Germinal center (tissue), 1 donor: ENCODE measurements at places on chromosomes 7 and 10.

GRCh38 chr7:11213266-11213665 is 239.6 kb downstream of the PHF14 start:
- no peak for DNase-seq

DNA sequence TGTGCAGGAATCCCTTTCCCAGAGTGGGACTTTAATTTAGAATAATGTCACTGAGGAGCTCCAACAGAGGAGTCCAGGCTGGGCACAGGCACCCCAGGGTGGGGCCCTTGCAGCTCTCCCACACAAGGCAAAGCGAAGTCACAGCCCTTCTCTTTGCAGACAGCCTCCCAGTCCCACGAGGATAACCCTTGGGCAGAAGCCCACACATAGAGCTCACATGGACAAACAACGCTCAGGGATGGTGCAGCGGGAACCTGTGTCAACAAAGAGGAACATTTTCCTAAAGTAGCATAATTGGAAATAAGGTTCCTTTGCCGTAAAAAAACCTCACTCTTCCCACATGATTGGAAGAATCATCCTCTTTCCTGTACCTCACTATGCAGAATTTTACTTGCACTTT is 29.3 kb upstream of the GGCT start:
- DNase-seq = no peak

DNA sequence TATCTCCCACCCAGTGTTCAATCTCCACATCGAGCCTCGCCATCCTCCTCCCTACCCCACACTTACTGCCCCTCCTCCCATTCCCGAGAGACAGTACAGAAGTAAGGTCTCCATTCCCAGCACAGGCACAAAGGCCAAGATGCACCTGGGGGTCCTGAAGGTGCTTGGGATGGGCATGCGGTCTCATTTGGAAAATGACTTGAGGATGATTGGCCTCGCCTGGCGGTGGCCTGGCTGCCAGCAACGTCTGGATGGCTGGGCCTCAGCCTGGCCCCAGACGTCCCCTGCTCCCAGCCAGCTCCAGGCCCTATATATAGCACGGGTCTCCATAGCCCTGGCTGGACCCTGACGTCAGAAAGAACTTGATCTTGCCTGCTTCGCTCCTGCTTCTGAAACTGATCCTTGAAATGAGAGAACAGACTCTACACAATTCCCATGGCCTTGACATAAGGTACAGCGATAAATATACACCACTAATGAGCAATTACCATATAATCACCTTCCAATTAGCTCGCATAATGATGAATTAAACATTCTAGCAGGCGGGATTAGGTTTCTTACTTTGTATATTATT is 11.8 kb downstream of the EMX2 start:
- no peak for DNase-seq

DNA sequence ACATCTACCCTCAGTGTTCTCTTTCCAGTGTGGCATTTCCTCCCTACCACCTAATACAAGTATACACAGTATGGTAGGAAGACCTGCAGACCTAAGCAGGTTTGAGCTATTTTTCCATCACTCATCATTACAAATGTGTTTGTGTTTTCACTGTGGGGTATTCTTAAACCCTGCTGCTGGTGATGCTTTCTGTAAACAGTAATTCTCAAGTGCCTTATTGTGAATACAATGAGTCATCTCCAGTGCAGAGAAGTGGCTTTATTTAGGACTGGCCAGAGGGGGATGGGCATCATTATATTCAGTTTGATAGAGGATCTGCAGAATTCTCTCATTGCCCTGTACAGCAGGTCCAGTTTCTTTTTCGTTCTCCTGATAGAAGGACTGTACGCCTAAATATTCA is 63.7 kb downstream of the GRM8 start:
- no peak for DNase-seq

DNA sequence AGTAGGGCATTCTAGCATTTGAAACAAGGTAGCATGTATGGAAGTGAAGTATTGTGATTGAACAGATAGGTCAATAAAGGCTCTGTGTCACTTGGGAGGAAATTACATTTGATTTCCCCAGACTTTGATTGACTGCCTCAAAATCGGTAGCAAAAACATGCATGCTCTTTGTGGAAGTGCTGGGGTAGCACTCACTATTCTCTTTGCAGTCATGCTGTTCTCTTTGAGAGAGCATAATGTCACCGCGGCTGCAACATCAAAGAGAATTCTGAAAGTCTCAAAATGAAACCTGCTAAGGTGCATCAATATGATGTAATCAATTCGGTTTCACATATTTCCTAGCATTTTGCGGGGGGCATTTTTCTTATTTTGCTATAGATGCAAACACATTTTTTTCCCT is 64.2 kb downstream of the ARMC3 start:
- no peak for DNase-seq

GRCh38 chr7:98289333-98289875 is 7.9 kb downstream of the BRI3 start:
- DNase-seq = no peak

- no peak for DNase-seq
Measured at GRCh38 chr10:99551158-99551557, 18.4 kb downstream of the NKX2-3 start.

DNA sequence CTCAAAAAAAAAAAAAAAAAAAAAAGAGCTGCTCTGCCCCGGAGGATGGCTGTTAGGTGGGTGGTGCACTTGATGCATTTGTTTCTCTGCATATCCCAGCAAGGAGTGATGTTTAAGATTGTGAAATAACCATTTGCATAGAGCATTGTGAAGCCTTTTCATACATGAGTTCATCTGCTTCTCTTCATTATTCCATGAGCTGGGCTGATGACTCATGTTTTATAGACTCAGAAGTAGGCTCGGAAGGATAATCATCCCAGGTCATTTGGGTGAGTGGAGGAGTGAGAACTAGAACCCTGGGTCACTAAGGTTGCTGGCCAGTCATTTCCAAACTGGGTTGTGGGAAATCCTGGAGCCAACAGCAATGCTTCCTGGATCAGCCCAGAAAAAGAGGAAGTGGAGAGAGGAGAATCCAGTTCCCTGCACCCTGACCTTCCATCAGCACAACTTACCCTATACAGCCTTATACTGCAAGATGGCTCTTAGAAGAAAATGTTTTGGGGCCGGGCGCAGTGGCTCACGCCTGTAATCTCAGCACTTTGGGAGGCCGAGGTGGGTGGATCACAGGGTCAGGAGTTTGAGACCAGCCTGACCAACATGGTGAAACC is 45.3 kb downstream of the TACC2 start:
- no peak for DNase-seq
